Trophoblast cell (in vitro differentiated cells and primary cell): ENCODE measurements at places on chromosomes 5 and 9.

DNA sequence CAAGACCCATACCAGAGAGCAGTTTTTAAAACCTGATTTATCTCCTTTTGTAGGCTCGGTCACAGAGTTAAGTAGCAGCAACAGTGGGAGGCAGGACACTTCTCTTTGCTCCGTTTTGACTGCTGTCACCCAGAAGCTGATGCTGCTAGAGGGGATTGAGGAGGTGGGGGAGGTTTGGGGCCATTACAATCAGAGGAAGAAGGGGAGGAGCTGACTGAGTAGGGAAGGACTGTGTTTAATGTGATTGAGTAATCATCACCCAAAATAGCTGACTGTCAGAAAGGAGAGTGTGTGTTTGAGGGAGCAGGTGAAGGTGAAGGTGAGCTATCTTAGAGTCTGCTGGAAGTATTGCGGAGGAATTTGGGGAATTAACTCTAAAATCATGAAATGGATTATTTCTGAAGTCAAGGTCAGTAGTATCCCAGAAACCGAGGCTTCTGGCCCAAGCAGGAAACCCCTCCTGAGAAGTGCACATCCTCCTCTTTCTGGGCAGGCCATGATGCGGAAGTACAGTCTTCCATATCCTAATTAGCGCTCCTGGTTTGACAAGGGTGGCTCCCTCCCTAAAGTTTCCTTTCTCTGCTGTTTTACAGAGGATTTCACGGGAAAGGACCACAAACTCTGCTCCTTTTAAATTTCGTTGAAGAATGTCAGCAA lies 214.9 kb downstream of the PLK2 start:
- no peak for DNase-seq

DNA sequence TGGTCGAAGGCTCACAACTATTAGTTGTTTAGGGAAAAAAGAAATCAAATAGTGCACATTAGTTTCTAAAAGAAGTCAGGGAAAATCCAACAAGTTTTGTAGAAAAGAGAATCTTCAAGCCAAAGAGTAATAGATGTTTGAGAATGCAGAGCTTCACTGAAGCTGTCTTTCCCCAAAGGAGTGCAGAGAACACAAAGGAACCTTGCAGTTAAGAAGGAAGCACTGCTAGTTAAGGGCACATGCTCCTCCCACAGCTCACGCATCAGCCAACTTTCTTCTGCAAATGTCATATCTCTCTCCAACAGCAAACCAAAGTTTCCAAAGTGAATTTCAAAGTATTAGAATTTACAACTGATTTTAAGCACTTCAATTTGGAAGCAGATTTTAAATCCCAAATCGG lies 116.4 kb upstream of the FST start:
- DNase-seq, result no peak

DNA sequence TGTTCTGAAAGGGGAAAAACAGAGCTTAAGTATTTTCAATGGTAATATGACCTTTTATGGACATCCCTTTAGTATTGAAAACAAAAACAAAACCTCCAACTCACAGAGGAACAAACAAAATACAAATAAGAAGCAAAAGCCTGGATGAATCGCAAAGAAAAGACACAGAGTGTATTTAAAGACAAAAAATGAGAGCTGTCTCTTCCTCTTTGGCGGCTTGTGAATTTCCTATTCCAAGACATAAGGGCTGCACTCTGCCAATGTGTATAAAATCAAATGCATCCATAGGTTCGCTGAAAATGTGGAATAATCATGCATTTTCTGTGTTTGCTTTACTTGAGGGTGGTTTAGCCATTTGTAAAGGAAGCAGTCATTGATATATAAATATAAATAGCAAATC lies 739.3 kb upstream of the ZNF608 start:
- DNase-seq, result no peak

- no peak for DNase-seq
Measured at GRCh38 chr9:79768194-79768593, 196.4 kb downstream of the TLE4 start.

DNA sequence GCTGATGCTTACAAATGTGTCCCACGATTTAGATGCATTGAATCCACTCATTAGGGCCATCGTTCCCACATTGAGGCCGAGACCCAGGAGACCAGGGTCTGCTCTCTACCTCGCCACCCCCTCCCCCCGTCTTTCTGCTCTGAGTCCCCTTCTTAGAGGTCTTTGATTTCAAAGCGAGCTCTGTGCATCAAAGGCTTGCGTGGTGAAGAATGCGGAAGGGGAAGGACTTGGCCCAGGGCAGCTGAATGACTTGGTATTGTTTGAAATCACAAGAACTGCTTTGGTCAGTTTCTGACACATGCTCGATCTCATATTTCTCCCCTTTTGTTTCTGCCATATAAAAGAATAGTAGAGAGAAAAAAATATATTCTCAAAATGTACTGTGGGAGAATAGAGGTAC lies 78.3 kb upstream of the IRX1 start:
- no peak for DNase-seq

DNA sequence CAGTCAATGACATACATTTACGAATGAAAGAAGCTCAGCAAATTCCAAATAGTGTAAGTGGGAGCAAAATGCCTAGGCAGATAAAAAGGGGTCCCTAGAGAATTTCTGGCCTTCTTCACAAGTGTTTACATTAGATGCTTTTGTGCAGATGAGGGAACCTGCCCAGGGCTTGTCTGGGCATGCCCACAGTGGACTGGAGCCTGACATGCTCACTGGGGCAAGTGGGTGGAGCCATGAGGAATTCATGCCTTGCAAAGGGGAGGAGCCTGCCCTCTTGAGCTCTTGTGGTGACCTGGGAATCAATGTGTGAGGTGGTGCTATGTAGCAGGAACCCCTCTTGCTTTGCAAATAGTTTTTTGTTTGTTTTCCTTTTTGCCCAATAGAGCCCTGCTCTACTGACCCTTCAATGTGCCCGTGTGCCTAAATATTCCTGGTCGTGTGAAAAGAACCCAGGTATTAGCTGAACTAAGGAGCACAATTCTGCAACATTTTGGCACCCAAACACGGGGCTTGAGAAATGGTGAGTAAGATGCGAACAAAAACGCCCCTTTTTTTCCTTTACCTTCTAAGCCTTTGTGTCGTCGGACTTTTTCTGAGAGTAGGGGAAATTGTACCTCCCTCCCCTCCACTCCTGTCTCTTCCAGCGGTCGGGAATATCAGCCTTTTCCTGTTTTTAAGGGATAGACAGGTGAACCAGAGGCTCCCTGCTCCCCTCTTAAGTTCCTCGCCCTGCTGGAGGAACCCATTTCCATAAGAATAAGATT lies 433.8 kb upstream of the CDH9 start:
- no peak for DNase-seq

GRCh38 chr9:98974554-98974953 lies 30.8 kb downstream of the COL15A1 start:
- no peak for DNase-seq

GRCh38 chr9:127144670-127145445 lies 22.4 kb upstream of the ANGPTL2 start:
- DNase-seq, result no peak

- DNase-seq, result peak; percentile 37
Measured at GRCh38 chr9:20623021-20623747, 885 bp upstream of the MLLT3 start.

DNA sequence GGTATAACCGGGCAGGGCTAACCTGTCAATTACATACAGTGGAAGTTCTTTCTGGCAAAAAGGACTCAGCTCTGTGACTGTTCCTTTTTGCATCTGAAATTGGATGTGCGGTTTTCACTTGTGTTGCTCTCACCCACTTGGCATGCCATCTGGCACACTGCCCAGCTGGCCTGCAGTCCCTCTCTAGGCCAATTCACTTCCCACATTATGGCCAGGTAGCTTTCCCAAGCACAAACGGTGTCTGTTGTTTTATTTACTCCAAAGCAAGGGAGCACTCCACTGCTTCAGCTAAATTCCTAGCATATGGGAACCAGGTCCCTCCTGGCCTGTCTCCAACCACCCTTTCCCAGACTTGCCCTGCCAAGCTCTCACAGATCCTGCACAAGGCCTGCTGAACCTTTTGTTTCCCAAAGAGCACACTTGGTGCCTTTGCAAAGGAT lies 132.5 kb downstream of the SEMA6A start:
- no peak for DNase-seq

- no peak for DNase-seq
Measured at GRCh38 chr5:24141046-24141445, 503.7 kb downstream of the CDH10 start.

- no peak for DNase-seq
Measured at GRCh38 chr5:60510049-60510448, 189.9 kb downstream of the DEPDC1B start.

DNA sequence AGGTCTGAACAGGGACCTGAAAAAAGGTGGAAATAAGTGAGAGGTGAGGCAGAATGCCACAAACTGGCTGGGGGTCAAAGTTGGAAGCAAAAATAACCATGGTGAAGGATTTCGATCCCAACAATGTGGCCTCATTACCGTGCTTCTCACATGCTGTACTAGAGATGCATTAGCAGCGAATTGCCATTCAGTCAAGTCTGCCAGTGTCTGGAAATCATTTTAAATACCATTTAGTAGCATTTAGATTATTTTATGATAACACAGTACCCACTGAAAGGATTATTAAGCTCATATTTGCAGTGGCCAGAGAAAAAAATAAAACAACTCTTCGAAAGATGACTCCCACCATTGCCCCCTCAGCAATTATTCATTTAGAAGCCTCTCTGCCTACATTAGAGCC lies 294.6 kb upstream of the SLC24A2 start:
- no peak for DNase-seq

- no peak for DNase-seq
Measured at GRCh38 chr5:172695232-172696054, 54.4 kb downstream of the NEURL1B start.

- DNase-seq, result no peak
Measured at GRCh38 chr5:116681334-116682013, 106.9 kb upstream of the SEMA6A start.

GRCh38 chr9:115401756-115402327 lies 283.9 kb upstream of the TNC start:
- no peak for DNase-seq

DNA sequence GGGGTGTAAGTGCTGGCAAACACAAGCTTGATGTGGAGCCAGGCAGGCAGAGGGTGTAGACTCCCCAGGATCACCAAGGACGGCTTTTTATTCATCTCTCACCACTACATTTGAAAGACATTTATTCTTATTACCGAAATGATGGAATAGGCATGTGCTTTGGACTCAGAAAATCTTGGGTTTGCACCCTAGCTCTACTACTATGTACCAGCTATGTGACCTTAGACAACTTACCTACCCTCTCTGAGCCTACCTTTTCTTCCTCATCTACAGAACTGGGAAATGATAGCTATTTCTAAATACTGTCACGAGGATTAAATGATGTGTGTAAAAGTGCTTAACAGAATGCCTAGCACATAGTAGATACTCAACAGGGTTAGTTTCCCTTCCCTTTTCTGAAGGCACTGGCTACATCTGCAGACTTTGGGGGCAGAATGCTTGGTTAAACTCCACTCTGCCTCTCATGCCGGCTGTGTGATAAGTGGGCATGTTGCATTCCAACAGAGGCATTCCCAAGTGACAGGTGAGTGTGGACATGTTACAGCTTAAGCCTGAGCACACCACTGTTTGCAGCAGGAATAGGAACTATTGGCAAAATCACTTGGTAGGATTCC lies 94.8 kb downstream of the SLC1A3 start:
- DNase-seq, result no peak

DNA sequence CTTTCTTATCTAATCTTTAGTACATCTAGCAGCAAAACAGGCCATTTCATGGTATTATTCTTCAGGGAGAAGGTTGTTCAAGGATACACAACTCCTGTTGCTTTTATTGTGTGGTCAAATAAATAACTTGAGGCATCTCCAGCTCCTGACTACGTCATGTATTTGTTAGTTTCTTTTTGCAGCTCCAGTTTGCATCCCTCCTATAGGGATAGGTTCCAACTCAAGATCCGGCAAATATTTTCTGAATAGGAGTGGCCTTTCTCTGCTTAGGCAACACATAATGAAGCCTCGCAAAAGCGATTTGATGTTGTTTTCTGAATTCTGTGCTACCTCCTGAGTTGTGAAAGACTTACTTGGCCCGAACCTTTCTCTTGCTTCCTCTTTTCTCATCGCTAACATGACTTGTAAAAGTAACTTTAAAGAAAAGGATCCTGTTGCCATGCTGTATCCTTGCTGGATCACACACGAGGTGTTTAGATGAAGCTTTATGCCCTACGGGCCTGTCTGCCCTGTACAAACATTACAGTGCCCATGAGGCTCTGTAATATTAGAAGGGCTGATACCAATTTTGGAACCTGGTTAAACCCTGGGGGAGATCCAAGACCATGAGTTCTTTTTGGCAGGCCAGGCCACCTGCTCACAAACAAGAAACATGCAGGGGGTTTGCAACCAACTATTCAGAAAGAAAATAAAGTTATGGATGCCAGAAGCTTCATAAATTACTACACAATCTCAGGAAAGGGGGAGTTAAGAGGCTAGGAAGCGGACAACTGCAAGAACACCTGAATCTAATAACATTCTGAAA lies 149.8 kb upstream of the FGF10 start:
- DNase-seq, result no peak

DNA sequence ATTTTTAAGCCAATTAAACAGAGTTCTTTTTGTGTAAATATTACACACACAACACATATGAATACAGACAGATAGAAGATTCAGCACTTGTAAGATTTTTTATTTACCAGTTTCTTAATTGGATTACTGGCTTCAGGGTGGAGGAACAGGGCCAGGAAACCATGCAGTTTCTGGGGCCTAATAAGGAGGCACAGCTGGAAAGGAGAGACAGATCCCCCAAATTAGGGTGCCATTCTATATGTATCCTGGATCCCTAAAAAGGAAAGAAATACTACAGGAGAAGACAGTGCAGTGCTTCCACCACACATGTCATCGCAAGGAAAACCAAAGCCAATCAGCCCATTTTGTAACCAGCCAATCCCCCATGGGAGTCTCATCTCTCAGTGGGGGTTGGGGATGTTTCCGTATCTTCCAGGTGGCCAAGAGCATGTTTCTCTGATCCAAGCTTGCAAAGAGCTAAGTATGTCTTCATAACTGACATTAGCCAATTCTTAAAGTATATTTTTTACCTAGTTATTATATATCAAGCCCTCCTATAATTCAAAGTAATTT lies 15.8 kb upstream of the ABO start:
- no peak for DNase-seq

GRCh38 chr9:35116898-35117551 lies 1.4 kb upstream of the ATOSB start:
- DNase-seq, result peak; percentile 94

- no peak for DNase-seq
Measured at GRCh38 chr9:133529457-133529856, 4.7 kb upstream of the MYMK start.

- DNase-seq, result no peak
Measured at GRCh38 chr5:160926428-160926827, 74.4 kb upstream of the ATP10B start.
